ENCODE measurements at places on chromosomes 4 and X.

GRCh38 chrX:69504626-69505612 is 793 bp downstream of the NALF2 start:
- H3K36me3 ChIP-seq, result no peaks in the 10 kb centered on the region
- no peaks in the 10 kb centered on the region for H3K4me1 ChIP-seq
- H3K27me3 ChIP-seq, result no peaks in the 10 kb centered on the region
- no peak for DNase-seq

DNA sequence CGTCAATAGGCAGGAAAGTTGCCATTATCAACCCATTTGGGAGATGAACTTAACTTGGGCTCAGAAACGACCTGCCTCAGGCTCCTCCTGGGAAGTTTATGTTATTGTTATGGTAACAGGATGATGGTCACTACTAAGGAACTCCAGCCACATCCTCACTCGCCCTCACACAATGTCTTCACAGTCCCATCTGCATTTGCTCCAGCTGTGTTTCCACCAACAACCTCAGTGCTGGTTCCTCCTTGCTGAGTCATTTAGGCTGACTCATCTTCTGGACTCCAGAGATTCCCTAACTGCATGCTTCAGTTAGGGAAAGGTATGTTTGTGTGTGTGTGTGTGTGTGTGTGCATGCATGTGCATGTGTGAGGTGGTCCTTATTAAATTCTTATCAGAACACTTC is 293.4 kb upstream of the BOD1L1 start:
- H3K27ac ChIP-seq, result no peak overlapping the region
- no peaks in the 10 kb centered on the region for H3K27me3 ChIP-seq
- no peaks in the 10 kb centered on the region for H3K4me1 ChIP-seq

GRCh38 chr4:108940149-108940548 is 177.3 kb upstream of the ETNPPL start:
- no peaks in the 10 kb centered on the region for H3K36me3 ChIP-seq
- no peak overlapping the region for H3K4me3 ChIP-seq
- no peaks in the 10 kb centered on the region for H3K4me1 ChIP-seq
- no peak for DNase-seq

GRCh38 chr4:147782087-147782781 is 50.3 kb downstream of the ARHGAP10 start:
- peaks cover 46% of the 10 kb centered on the region for H3K4me1 ChIP-seq
- H3K27ac ChIP-seq, result peak overlapping the region; percentile 27
- no peak overlapping the region for H3K4me3 ChIP-seq
- no peak for DNase-seq
- H3K36me3 ChIP-seq, result no peaks in the 10 kb centered on the region
- no peaks in the 10 kb centered on the region for H3K27me3 ChIP-seq

DNA sequence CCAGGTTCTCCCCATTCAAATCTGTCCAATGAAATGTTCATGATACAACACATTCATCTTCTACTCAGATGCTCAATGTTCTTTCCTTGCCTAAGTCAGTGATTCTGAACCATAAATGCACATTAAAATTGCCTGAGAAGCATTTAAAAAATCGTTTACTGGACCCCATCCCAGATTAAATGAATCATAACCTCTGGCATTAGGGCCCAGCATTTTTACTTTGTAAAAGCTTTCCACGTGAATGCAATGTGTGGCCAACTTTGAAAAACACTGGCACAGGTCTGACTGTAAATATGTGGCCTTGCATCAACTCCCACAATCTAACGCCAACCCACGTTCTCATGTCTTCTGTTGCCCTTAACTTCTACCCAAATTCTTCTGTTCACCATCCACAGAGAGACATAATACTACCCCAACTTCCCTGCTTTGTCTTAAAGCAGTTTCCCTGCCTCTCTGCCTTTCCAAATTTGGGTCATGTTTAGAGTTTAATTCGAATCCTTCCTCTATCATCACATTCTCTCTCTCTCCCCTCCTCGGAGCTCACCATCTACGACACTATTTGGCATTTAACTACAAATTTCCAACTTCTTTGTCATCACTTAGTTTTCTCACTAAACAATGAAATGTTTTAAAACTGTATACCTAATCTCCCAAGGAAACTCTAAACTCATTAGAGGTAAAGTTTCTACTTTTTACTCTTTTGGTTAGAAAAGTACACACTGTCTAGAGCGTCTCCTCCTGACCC is 78.7 kb downstream of the PRKG2 start:
- peak overlapping the region; percentile 58 for H3K27ac ChIP-seq
- no peak overlapping the region for H3K4me3 ChIP-seq
- peak; percentile 74 for DNase-seq
- H3K27me3 ChIP-seq, result no peaks in the 10 kb centered on the region
- no peaks in the 10 kb centered on the region for H3K36me3 ChIP-seq

GRCh38 chr4:152294331-152294730 is 241.6 kb downstream of the FBXW7 start:
- DNase-seq, result no peak
- no peaks in the 10 kb centered on the region for H3K36me3 ChIP-seq
- H3K4me1 ChIP-seq, result no peaks in the 10 kb centered on the region
- no peaks in the 10 kb centered on the region for H3K27me3 ChIP-seq

DNA sequence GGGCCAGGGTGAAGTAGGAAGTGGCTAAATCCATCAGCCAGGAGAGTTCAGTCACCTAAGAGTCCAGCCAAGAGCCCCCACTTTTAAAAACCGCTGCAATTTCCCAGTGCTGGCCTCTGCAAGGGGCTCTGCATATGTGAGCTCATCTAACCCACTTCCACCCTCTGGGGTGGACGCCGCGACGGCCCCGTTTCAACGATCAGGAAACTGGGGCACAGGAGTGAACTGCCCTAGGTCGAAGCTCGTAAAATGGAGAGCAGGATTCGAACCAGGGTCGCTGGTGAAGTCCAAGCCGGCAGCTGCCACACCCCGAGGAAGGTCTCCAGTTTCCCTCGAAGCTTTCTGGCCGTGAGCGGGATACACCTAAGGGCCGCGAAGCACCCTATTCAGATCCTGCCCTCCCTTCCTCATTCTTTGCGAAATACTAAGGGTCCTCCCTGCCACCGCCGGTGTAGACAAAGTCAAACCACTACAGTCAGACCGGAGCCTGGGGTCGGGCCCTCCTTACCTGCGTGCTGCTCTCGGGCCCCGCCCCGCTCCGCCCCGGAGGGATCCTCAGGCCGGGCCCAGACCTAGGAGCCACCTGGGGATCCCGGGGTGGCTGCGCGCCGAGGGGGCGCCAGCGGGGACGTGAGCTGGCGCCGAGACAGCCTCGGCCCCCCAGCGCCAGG is 446 bp downstream of the EVC2 start:
- peak overlapping the region; percentile 96 for H3K27ac ChIP-seq
- H3K27me3 ChIP-seq, result no peaks in the 10 kb centered on the region
- H3K4me1 ChIP-seq, result no peaks in the 10 kb centered on the region
- peak overlapping the region; percentile 91 for H3K4me3 ChIP-seq

GRCh38 chr4:72909461-72909860 is 160.1 kb downstream of the COX18 start:
- H3K27ac ChIP-seq, result no peak overlapping the region
- H3K36me3 ChIP-seq, result no peaks in the 10 kb centered on the region
- no peak overlapping the region for H3K4me3 ChIP-seq
- no peaks in the 10 kb centered on the region for H3K27me3 ChIP-seq
- H3K4me1 ChIP-seq, result no peaks in the 10 kb centered on the region

DNA sequence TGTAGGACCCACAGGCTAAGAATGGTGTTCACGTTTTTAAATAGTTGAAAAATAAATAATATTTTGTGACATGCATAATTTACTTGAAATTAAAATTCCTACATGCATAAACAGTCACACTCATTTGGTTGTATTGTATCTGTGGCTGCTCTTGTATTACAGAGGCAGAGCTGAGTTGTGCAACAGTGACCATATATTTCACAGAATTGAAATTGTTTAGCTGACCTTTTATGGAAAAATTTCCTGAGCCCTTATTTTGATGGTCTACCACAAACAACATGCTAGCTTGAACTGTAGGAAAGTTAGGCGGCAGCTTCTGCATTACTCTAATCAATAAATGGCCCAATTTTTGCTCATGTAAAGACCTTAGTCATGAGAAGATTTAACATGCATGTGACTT is 633.4 kb upstream of the AADAT start:
- H3K4me1 ChIP-seq, result no peaks in the 10 kb centered on the region
- no peaks in the 10 kb centered on the region for H3K36me3 ChIP-seq
- no peak overlapping the region for H3K27ac ChIP-seq
- no peaks in the 10 kb centered on the region for H3K27me3 ChIP-seq

DNA sequence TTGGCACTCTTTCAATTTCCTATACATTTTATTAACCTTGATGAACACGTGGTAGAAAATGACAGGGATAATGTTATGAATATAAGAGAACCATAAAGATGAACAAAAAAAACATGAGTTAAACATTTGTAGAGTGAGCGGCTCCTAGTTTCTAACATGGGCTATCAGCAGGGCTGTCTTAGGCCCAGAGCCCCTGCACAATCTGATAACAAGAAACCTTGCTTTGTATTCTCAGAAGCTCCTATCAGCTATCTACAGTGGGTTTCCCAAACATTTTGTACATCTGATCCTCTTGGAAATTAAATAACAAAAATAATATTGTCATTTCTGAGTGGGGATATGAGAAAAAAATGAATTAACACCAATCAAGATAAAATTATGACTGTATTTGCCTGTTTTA is 10.6 kb upstream of the RBPJ start:
- DNase-seq, result no peak
- no peaks in the 10 kb centered on the region for H3K27me3 ChIP-seq
- H3K27ac ChIP-seq, result no peak overlapping the region
- no peaks in the 10 kb centered on the region for H3K4me1 ChIP-seq

- no peaks in the 10 kb centered on the region for H3K36me3 ChIP-seq
- H3K27me3 ChIP-seq, result no peaks in the 10 kb centered on the region
- H3K27ac ChIP-seq, result peak overlapping the region; percentile 66
- no peaks in the 10 kb centered on the region for H3K4me1 ChIP-seq
Observed at GRCh38 chr4:83536362-83537272, 709 bp downstream of the GPAT3 start.

DNA sequence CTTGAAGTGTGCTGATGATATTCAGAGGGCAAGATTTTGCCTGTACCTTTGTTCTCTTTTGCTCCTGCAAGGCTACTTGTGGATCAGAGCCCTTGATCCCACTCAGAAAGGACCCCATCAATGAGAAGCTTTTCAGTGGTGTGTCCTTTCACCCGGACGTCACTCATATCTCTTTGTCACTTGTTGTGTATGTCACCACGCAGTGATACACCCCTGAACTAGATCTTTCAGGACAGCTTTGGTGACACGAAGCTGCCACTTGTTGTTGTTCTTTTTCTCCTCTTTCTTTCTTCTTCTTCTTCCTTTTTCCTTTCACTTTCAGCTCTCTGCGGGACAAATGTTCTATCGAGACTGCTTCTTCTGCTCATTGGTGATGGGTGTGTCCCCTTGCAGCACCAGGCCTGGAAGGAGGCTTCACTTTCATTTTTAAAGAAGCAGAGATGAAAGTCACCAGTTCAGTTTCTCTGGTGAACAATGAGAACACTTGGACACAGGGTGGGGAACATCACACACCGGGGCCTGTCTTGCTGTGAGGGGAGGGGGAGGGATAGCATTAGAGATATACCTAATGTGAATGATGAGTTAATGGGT is 83.6 kb downstream of the NBDY start:
- H3K4me3 ChIP-seq, result no peak overlapping the region
- H3K4me1 ChIP-seq, result no peaks in the 10 kb centered on the region
- no peak for DNase-seq
- H3K27me3 ChIP-seq, result no peaks in the 10 kb centered on the region

- no peak overlapping the region for H3K4me3 ChIP-seq
- no peaks in the 10 kb centered on the region for H3K36me3 ChIP-seq
- no peak overlapping the region for H3K27ac ChIP-seq
- H3K4me1 ChIP-seq, result no peaks in the 10 kb centered on the region
- no peak for DNase-seq
- no peaks in the 10 kb centered on the region for H3K27me3 ChIP-seq
Observed at GRCh38 chrX:19897091-19897490, 9.7 kb upstream of the SH3KBP1 start.

GRCh38 chr4:82360298-82361177 is 13.3 kb downstream of the HNRNPD start:
- no peak overlapping the region for H3K4me3 ChIP-seq
- peaks cover 21% of the 10 kb centered on the region for H3K36me3 ChIP-seq
- H3K27ac ChIP-seq, result no peak overlapping the region
- no peaks in the 10 kb centered on the region for H3K27me3 ChIP-seq

GRCh38 chrX:129678614-129679195 is 23.9 kb upstream of the APLN start:
- no peaks in the 10 kb centered on the region for H3K27me3 ChIP-seq
- H3K27ac ChIP-seq, result peak overlapping the region; percentile 81
- H3K36me3 ChIP-seq, result no peaks in the 10 kb centered on the region
- peak overlapping the region; percentile 31 for H3K4me3 ChIP-seq
- no peak for DNase-seq

DNA sequence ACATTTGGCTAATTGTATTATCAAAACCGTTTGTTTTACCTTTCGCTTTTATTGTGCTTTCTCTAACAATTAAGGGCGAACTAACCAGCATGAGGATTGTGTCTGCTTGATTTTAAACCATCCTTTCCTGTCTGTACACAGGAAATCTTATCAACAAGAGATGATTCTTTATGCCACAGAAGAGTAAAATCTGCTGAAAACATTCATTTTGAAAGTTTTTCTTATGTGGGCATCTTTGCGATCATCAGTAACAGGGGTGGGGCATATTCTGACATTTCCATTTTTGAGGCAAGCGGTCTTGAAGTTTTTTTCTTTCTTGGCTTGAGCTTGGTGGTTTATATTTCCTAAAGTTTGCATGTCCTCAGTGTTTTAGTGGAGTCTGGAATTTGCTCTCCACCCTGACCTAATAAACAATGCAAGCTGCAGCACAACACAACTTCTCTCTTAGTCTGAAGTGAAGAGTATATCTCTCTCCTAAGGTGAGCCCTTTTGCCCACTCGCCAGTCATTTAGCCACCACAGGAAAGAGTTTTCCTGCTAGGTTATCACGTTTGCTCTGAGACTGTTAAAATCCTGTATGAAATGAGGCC is 26.6 kb downstream of the NFKB1 start:
- no peak overlapping the region for H3K27ac ChIP-seq
- H3K36me3 ChIP-seq, result peaks cover 5% of the 10 kb centered on the region
- H3K27me3 ChIP-seq, result no peaks in the 10 kb centered on the region
- DNase-seq, result no peak
- H3K4me1 ChIP-seq, result no peaks in the 10 kb centered on the region
